ENCODE measurements at places on chromosomes 7 and 10.
A peak's percentile ranks its signal among the peaks of the same experiment; 100 is the strongest.

- DNase-seq = no peak
These were observed 31.3 kb downstream of the CH25H start for GRCh38 chr10:89175816-89176215.

DNA sequence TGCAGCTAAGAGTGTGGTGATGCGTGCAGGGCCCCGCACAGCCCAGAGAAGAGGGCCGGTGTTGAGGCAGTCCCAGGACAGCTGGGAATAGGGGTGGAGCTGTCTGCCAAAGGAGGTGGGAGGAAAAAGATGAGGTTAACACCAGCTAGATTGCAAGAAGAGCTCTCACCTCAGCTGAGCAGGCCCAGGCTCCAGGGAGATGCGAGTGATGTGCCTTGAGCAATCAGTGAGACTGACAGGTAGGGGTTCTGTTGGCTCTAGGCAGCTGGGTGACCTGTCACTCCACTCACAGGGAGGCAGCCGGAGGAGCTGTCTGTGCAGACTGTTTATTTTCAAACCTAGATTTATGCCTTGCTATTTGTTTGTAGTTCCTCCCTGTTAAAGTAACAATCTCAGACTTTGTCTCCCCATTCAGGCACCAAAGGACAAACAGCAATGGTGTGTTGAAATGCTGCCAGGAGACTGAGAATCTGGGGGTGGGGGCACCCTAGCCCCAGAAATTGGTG, 205.1 kb upstream of the CXCL12 start:
- DNase-seq = no peak

GRCh38 chr7:108002726-108003598, at the start of gene LAMB1:
Gene LAMB1 (minus strand): TSS chr7:108003161. CDS start chr7:108002885, 276 bp downstream.
- DNase-seq = peak; percentile 17

- no peak for DNase-seq
These were observed 22.5 kb downstream of the EPHB4 start for GRCh38 chr7:100804681-100805431.

DNA sequence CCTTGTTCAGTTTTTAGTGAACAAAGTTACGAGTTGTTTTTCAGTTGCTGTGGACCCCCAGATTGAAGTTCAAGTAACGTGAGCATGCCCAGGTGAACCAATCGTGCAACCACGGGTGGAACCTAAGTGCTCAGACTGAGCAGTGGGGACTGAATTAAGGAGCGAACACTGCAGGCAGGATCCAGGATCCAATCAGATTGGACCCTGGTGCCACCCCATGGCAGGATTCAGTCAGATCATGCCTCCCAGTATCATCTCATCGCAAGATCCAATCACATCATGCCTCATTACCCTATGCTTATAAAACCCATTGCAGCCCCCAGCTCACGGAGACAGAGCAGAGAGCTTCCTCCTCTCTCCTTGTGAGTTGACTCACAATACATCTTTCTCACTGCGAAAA, 80.9 kb downstream of the PFKFB3 start:
- DNase-seq = no peak

DNA sequence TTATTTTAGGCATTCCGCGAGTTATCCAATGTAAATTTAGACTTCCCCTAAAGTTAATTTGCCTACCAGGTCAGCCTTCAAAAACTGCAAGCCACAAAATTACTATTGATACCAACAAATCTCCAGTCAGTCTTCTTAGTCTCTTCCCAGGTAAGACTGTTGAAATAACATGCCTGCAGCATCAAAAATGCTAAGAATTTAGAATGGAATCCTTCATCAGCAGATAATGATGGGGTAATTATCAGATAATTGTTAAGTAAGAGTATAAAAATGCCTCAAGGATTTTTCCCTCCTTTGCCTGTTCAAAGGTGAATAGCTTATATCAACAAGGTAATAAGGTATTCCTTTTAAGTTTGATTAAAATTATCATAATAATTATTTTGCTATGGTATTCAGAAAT, 228.5 kb downstream of the BBS9 start:
- no peak for DNase-seq

GRCh38 chr7:148556892-148557291, 33.7 kb upstream of the C7orf33 start:
- DNase-seq = no peak

GRCh38 chr10:7545792-7546191, 121.0 kb downstream of the ITIH5 start:
- no peak for DNase-seq

DNA sequence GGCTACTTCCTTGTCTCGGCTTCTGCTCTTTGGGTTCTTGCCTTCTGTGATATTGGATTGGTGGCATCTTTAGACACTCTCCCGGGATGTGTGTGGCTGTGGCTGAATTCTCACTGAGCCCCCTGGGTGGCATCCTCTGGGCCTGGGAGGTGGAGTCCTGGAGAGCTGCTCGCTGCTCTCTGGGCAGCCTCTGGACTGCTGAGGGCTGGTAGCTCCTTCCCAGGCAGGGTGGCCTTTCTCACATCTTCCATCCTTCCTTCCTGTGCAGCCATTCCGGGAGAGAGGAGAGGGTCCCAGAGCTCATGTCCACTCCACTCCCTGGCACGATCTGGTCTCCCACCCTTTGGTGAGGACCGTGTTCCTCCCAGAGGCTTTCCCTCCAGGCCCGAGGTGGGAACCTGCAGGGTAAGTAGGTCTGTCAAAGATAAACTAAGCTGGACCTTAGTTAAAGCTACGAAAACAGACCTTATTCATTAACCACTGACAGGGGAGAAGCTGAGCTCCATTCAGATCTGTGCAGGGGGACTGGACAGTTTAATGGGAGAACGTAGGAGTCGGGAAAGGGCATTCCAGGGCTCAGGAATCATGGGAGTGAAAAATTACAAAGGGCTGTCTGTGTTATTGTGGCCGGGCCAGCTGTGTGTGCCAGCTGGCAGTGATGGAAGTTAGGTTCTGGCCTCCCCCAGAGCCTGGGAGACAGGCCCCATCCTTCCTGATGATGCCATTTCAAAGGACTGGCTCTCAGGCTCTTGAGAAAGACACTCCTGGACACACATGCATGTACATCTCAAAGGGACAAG, 8.7 kb downstream of the ATP6V0E2 start:
- no peak for DNase-seq

GRCh38 chr10:20630092-20630643, 266.9 kb downstream of the NEBL start:
- no peak for DNase-seq

DNA sequence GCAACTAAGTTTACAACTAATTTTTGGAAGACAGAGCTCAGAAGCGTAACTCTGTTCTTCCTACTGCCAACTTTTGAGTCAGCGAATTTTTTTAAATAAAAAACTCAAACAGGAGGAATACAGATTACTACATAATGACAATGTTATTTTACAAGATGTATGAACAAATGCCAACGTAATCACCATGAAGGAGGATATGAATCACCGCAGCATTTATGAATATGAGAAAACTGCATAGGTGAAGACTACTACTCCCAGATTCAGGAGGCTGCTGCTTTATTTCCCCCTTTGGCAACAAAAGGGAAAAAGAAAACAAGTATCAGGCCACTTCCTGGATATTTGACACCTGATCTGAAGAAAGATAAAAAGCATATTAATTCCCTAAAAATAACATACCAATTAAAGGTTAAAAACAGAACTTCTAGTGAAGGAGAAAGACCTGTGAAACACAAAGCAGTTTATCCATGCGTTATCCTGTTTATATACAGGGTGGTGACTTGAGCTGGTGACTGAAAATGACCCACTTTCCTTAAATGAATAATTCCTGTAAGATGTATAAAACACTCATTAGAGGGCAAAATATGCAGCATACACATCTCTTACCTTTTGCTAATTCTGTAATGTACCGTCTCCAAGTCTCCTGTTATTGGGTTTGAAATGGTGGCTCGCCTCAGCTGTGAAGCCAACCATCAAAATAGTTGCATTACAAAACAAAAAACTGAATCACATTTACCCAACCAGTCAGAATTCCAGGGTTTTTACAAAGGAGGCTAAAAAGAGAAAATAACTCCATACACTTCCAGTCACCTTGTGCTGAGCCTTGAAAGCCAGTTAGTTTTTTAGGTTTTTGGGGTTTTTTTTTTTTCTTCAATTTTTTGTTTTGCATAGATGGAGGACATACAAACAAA, 52.0 kb downstream of the P4HA1 start:
- DNase-seq = no peak

DNA sequence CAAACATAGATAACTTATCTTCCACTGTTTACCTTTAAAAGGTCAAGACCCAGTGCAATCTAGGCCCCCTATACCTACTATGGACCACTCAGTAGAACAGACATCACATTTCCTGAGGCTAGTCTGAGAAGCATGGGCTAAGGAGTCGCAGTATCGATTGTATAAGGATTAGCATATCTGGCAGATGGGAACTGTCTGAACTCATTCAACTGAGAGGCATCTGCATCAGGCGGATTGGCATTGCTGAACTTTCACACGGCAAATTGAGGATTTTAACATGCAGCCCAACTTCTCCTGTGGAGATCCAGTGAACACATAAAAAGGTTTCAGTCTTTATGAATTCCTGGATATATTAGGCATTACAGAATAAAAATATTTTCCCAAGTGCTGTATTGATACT, 89.1 kb upstream of the LRGUK start:
- DNase-seq = no peak

DNA sequence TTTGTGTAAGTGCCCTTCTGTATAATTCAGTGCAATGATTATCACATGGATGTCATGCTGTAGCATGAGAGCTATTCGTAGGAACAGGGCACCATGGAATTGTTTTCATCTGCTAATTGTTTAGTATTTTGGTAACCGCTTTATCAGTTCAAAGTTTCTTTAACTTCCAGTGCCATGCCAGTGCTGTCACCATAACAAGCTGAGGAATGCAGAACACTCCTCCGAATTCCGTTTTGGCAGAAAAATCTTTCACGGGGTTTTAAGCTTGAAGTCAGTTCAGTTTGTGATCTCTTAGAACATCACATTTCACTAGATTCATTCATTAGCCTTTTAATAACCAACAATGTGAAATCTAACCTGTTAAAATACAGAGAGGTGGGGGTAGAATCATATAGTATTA, 117.2 kb upstream of the SEMA3C start:
- no peak for DNase-seq

- DNase-seq = no peak
These were observed 45.5 kb downstream of the MYOF start for GRCh38 chr10:93436591-93437085.

DNA sequence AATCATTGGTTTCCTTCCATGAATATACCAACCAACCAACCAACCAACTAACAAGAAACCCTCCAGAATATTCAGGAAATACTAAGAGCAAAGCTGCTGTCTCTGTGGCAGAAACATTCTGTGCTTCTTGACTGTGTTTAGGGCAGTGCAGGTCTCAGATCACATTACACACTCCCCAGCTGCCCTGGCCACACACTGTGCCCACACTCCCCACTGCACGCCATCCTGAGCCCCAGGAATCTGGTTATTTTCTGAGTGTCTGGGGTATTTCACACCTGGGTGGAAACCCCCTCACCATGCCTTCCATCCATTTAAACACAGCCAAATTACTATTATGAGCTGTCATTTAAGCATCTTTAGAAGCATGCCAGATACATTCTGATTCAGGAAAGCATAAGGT, 183.7 kb upstream of the ANK3 start:
- DNase-seq = no peak

GRCh38 chr10:132030898-132031463, 34.8 kb upstream of the JAKMIP3 start:
- DNase-seq = no peak

GRCh38 chr7:149633976-149634945, 136.7 kb upstream of the ZNF746 start:
- DNase-seq = no peak

DNA sequence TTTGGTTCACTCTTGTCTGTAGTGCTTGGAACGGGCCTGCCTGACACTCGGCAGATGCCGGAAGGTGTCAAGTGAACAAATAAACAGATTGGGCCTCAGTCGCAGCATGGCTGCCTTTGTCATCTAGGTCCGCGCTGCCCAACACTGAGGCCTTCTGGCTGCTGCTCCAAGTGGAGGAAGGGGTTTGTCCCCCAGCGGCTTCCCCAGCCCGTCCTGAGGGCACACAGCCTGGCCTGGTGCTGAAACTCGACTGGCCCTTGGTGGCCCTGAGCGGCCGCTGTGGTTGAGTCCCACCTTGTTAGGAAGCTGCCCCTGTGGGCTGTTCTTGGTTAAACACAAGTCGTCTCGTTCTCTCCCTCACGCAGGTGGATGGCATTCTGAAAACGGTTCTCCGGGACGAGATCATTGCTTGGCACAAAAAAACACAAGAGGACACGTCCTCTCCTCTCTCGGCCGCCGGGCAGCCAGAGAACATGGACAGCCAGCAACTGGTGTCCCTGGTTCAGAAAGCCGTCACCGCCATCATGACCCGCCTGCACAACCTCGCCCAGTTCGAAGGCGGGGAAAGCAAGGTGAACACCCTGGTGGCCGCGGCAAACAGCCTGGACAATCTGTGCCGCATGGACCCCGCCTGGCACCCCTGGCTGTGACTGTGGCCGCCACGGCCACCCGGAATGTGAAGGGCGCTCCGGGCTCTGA, 132.1 kb downstream of the SMURF1 start:
- no peak for DNase-seq

DNA sequence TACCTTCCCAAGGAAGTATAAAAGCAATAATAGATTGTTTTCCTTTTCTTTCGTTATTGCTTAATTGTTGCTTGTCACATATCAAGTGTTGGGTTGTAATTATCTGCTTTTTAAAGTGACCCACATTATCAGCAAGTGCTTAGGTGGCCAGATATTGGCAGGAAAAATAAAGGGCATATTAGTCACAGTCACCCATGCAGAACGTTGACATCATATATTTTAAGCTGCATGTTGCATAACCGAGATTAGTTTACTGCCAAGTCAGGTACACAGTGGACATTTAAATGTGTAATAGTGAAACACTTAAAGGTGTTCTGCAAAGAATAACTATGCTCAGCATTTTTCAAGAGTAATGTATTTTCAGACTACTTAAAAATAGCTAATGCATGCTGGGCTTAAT, 11.4 kb downstream of the NEBL start:
- DNase-seq = no peak

GRCh38 chr10:132459301-132460003, 62.5 kb downstream of the PWWP2B start:
- no peak for DNase-seq

- no peak for DNase-seq
These were observed 23.7 kb upstream of the LRRN3 start for GRCh38 chr7:111067251-111067650.

GRCh38 chr7:27608776-27609495, 53.7 kb downstream of the HIBADH start:
- no peak for DNase-seq

DNA sequence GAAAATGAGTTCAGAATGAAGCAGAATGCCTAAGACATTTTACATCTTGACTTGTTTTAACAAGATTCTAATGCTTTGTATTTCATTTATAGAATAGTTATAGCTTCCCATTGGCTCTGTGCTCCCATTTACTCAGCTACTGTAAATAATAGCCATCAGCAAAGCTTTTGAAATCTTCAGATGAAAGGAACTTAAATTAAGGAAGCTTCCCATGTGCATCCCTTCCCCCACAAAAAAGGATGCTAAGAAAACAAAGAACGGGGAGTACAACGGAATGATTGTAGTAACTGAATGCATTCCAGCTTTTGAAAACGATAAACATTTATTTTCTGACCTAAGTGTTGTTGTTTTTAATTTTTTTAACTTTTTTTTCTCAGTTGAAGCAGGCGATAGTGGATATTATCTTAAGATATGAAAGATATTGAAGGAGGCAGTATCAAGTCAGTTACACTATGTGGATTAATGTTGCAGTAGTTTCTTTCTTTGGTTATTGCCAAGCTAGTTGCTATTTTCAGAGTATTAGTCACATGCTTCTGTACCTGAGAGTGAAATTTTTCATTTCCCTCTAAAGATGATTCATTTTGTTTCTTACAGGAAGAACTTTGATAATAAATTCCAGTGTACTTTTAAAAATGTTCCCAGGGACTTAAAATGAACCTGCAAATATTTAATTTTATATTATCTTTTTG, 129.2 kb downstream of the KCND2 start:
- DNase-seq = no peak

GRCh38 chr7:451255-452225, 68.1 kb downstream of the PDGFA start:
- no peak for DNase-seq
